AG08395 (cell line): ENCODE measurements at places on chromosomes 7 and 10.

- no peak for DNase-seq
Observed at GRCh38 chr7:6165521-6166320, 106.7 kb downstream of the CYTH3 start.

GRCh38 chr10:108180878-108181277 is 1016.4 kb upstream of the SORCS1 start:
- peak; percentile 52 for DNase-seq

DNA sequence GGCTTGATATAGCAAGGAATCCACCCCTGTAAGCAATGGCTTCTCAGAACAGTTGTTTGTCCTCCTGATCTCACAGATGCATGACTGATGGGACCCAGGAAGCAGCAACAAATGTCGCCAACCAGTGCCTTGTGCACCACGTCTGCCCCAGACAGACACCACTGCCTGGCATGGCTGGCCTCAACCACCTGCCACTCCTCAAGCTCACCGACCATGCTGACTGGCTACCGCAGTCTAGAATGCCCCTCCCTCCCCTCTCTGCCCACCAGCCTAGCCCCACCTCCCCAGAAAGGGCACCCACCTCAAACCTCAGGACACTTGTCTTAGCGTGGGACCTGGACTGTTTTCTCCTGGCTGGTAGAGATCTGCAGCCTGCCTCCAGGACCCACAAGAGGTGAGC is 24.0 kb downstream of the LRRC20 start:
- DNase-seq = no peak

- peak; percentile 44 for DNase-seq
Observed at GRCh38 chr10:18157881-18158280, 17.7 kb downstream of the CACNB2 start.

- no peak for DNase-seq
Observed at GRCh38 chr10:5416981-5417380, 4.6 kb downstream of the NET1 start.

DNA sequence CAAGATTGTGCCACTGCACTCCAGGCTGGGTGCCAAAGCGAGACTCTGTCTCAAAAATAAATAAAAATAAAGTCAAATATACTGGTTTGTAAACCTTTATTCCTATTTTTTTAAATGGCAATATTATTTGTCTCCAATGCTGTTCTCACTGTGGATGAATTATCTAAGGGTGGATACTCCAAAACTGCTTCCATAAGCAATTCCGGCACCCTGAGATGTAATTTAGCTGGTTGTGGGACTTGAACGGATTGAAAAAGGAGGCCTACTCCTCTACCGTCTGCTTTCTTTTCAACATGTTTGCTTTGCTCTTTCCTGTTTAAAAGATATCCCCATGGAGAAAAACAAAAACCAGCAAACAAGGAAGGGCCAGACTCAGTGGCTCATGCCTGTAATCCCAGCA is 54.4 kb downstream of the SLC35B4 start:
- no peak for DNase-seq

DNA sequence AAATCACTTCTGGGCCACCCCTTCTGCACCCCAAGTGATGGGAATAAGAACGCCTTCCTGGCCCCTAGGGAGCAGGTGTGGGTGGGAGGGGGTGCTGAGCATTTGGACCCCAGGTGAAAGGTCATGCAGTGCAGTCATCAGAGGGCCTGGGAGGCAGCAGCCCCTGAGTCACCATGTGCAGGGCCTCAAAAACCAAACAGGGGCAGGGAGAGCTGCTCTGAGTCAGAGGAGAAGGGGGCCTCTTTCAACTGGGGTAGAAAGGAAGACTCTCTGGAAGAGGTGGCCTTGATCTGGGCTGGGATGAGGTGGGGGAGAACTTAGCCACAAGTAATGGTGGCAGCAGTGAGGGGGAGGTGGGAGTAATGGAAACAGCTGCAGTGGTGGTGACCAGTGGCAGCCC is 164.3 kb downstream of the BUB3 start:
- DNase-seq = no peak

DNA sequence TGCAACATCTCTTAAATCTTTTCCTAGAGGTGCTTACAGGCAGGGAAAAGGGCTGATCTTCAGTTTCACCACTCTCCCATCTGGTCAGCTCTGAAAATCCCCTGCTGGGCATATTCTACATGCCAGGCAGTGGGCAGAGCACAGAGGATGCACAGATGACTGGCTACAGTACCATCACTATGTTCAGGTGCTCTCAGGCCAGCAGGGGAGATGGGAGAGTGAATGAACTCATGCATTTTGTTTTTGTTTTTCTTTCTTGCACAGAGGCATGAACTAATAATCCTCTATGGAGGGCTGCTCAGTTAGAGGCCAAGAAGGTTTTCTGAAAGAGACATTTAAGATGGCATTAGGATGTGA is 19.3 kb downstream of the ELMO1 start:
- no peak for DNase-seq

- peak; percentile 63 for DNase-seq
Observed at GRCh38 chr7:150340024-150340749, 1.2 kb downstream of the RARRES2 start.

GRCh38 chr7:102469972-102470825 is 5.4 kb downstream of the LRWD1 start:
- DNase-seq = no peak
